ENCODE measurements at places on chromosomes 12 and 14. TPM values are rescaled to one million over a fixed set of nuclear protein-coding genes. Genes with fewer than 3 reads are reported as not detected.

AVPR1A gene
- 1.6 TPM for total RNA-seq

TSHR gene
- total RNA-seq, result not detected

SLC16A7 gene
- total RNA-seq, result 7.3 TPM

GRCh38 chr12:121162384-121162783 lies 29.7 kb downstream of the P2RX7 start:
- H3K4me3 ChIP-seq, result no peak overlapping the region
- H3K4me1 ChIP-seq, result no peaks in the 10 kb centered on the region
- no peaks in the 10 kb centered on the region for H3K36me3 ChIP-seq
- no peak overlapping the region for H3K27ac ChIP-seq
- DNase-seq, result no peak
- no peaks in the 10 kb centered on the region for H3K27me3 ChIP-seq

GRCh38 chr12:128844031-128844635 lies 9.1 kb upstream of the GLT1D1 start:
- no peak overlapping the region for H3K4me3 ChIP-seq
- no peaks in the 10 kb centered on the region for H3K27me3 ChIP-seq
- H3K4me1 ChIP-seq, result no peaks in the 10 kb centered on the region
- H3K36me3 ChIP-seq, result no peaks in the 10 kb centered on the region
- H3K27ac ChIP-seq, result no peak overlapping the region

- no peak overlapping the region for H3K27ac ChIP-seq
- H3K4me3 ChIP-seq, result no peak overlapping the region
- H3K36me3 ChIP-seq, result no peaks in the 10 kb centered on the region
- no peaks in the 10 kb centered on the region for H3K4me1 ChIP-seq
These were observed 538.9 kb upstream of the FLRT2 start for GRCh38 chr14:84991021-84991420.

- no peak overlapping the region for H3K27ac ChIP-seq
- H3K4me1 ChIP-seq, result no peaks in the 10 kb centered on the region
- no peak overlapping the region for H3K4me3 ChIP-seq
- no peaks in the 10 kb centered on the region for H3K27me3 ChIP-seq
- peaks cover 24% of the 10 kb centered on the region for H3K36me3 ChIP-seq
These were observed 18.6 kb downstream of the GNS start for GRCh38 chr12:64740646-64741045.

GRCh38 chr14:96255501-96256366 lies at the start of gene BDKRB1:
Gene BDKRB1, plus strand, starts transcription at chr14:96256210. Its CDS starts 7,473 bp downstream, at chr14:96263683.
- no peak within 1 kb of the TSS for H3K27ac ChIP-seq
- H3K27me3 ChIP-seq, result peaks cover 6% of the 10 kb centered on the region
- no peaks in the 10 kb centered on the region for H3K4me1 ChIP-seq
- no peak for DNase-seq
- no peak within 1 kb of the TSS for H3K4me3 ChIP-seq

DNA sequence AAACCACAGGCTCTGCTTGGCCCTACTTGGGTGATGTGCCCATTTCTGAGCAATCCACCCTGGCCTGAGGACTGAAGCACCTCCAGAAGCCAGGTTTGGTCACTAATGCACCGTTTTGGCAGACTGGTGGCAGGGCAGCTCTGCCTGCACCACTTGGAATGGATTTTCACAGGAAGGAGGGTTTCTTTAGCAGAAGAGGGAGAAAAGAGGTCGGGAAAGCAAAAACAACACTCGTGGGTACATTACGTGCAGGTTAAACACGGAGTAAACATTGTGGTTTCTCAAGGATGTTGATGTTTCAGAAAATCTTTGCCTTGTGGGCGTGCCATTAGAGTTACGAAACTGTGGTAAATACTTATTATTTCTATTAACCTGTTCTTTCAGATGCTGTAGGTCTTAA lies 70.8 kb downstream of the KCNA5 start:
- no peak overlapping the region for H3K27ac ChIP-seq
- H3K4me1 ChIP-seq, result peaks cover 4% of the 10 kb centered on the region
- DNase-seq, result no peak
- no peaks in the 10 kb centered on the region for H3K27me3 ChIP-seq

DNA sequence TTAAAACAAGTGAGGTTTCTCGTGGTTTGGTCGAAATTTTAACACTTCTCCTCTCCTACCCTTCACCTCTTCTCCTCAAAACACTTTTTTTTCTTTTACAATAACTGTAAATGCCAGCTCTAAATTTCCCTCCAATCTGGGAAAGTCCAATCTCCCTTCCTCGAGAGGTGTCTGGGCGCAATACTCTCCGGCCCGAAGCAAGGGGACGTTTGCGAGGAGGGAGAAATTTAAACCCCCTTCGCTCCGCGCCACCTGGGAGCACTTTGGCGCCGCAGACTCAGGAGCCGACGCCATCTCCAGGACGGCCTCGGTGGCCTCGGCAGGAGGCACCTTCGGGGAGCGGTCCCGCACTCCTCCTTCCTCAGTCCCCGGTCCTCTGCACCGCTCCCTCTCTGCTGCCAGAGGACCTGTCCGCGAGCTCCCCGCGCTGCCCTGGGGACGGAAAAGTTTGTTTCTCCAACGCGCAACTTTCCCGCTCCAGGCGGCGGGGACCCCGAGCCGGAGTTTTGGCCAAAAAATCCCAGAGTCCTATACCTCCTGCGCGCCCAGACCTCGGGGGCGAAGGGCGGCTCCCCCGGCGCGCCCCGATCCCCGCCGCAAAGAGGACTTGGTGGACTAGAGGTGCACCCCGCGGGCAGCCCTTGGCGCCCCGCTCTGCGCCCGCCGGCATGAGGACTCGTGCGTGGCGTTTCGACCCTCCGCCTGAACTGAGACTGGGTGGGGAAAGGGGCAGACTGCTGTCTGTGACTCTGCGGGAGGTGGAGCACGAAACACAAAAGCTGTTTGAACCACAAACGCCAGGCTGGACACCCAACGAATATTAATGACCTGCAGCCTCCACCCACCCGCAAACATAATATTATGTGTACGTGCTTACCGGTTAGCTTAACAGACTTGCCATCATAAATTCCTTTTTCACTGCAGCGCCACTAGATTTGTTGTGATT lies 95.2 kb upstream of the HMGA2 start:
- no peak for DNase-seq
- peaks cover 3% of the 10 kb centered on the region for H3K4me1 ChIP-seq
- H3K4me3 ChIP-seq, result peak overlapping the region; percentile 19

- DNase-seq, result no peak
- H3K27me3 ChIP-seq, result no peaks in the 10 kb centered on the region
- H3K36me3 ChIP-seq, result no peaks in the 10 kb centered on the region
- peak overlapping the region; percentile 25 for H3K4me3 ChIP-seq
- H3K4me1 ChIP-seq, result peaks cover 84% of the 10 kb centered on the region
These were observed 60.6 kb downstream of the NCOR2 start for GRCh38 chr12:124506832-124507153.

DNA sequence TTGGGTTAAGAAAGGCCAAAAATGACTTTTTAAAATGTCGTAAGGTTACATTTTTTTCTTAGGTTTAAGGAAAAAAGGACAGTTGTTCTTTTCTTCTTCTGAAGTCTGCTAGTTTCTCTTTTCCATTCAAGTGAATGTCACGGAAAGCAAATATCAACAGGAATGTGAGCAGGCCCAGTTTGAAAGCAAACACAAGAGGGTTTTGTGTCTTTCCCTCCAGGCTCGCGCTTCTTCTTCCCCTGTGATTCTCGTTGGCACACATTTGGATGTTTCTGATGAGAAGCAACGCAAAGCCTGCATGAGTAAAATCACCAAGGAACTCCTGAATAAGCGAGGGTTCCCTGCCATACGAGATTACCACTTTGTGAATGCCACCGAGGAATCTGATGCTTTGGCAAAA lies 85.4 kb downstream of the LRRK2 start:
- no peaks in the 10 kb centered on the region for H3K4me1 ChIP-seq
- H3K27ac ChIP-seq, result no peak overlapping the region
- H3K4me3 ChIP-seq, result no peak overlapping the region
- H3K36me3 ChIP-seq, result no peaks in the 10 kb centered on the region

GRCh38 chr12:114903083-114903691 lies 219.2 kb upstream of the TBX3 start:
- H3K27ac ChIP-seq, result no peak overlapping the region
- no peak overlapping the region for H3K4me3 ChIP-seq
- no peaks in the 10 kb centered on the region for H3K36me3 ChIP-seq
- no peaks in the 10 kb centered on the region for H3K4me1 ChIP-seq
- no peaks in the 10 kb centered on the region for H3K27me3 ChIP-seq
- no peak for DNase-seq

GRCh38 chr14:100787659-100788058 lies 38.3 kb upstream of the MEG3 start:
- H3K4me3 ChIP-seq, result no peak overlapping the region
- H3K36me3 ChIP-seq, result no peaks in the 10 kb centered on the region
- H3K27ac ChIP-seq, result no peak overlapping the region
- DNase-seq, result no peak
- no peaks in the 10 kb centered on the region for H3K27me3 ChIP-seq
- H3K4me1 ChIP-seq, result no peaks in the 10 kb centered on the region

DNA sequence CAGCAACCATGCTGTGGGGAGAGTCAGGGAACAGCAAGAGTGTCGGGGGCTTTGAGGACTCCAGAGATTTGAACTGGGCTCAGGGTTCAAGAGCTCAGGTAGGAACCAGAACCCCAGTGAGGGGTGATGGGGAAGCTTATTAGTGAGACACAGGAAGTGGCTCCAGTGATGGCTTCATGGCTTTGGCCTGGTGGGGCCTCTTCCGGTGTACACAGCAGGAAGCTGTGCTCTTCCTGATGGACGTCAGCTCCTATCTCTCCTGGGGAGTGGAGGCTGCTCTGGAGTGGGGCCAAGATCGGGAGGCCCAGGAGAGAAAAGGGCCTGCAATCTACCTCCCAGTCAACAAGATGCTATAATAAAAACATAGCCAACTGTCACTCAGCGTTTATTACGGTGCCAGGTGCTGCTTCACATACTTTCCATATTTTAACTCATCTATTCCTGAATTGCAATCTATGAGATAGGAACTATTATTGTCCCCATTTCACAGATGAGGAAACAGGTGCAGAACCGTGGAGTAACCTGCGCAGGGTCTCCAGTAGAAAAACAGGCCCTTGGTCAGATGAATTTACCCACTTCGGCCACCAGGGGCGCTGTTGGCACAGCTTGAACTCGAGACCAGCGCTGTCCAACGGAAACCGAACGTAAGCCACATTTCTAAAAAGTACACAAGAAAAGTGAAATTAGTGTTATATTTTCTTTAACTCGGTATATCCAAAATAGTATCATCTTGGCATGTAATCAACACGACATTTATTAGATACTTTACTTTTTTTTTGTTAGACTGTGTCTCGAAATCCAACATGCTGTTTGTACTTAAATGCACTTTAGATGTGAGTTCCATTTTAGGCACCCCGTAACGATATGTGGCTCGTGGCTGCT lies 63.6 kb upstream of the DLK1 start:
- no peak overlapping the region for H3K4me3 ChIP-seq
- DNase-seq, result peak; percentile 70
- no peak overlapping the region for H3K27ac ChIP-seq
- H3K4me1 ChIP-seq, result no peaks in the 10 kb centered on the region

All from psoas muscle (tissue), 8 donors.